ENCODE measurements at places on chromosomes 7 and 10.

DNA sequence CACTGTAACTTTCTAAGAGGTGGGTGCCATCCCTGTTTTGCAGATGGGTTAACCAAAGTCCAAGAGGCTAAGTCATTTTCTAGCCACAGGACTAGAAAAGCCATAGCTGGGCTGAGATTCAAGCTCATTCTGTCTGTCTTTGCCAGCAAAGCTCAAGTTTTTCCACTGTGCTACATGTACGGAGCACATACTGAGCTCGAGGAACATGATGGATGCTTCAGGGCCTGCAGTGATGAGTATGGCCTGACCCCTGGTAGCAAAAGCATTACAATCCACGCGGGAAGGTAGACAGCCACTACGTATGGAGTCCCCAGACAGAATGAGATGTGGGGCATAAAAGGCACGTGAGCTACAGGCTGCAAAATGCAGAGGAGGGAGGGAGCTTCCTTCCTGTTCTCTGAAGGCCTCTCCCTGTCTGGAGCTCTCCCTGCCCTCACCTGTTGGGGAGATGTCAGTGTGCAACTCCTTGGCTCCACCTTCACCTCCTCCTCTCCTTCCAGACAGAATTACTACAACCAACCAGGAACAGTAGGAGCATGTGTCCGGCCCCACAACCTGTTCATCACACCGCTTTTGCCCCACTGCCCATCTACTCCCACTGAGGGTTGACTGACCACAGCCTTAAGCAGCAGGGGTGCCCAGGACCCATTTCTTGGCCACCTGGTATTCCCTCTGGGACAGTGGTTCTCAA is 16.4 kb downstream of the ITPRIP start:
- no peak for DNase-seq

DNA sequence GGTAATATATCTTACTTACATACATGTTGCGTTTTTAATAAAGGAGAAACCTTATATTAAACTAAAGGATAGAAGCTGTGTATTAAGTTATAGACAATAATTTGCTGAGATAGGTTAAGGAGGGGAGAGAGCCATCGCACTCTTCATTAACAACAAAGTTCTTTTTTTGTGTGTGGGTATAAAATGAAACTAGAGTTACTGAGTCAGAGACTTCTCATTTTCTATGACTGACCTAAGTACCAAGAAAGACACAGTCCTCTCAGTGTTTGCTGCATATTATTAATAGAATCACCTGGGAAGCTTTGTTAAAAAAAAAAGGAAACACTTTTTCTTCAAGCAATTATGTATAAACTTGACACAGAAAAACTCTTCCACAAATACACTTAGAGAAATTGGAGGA is 31.4 kb downstream of the FEZF1 start:
- DNase-seq = no peak

DNA sequence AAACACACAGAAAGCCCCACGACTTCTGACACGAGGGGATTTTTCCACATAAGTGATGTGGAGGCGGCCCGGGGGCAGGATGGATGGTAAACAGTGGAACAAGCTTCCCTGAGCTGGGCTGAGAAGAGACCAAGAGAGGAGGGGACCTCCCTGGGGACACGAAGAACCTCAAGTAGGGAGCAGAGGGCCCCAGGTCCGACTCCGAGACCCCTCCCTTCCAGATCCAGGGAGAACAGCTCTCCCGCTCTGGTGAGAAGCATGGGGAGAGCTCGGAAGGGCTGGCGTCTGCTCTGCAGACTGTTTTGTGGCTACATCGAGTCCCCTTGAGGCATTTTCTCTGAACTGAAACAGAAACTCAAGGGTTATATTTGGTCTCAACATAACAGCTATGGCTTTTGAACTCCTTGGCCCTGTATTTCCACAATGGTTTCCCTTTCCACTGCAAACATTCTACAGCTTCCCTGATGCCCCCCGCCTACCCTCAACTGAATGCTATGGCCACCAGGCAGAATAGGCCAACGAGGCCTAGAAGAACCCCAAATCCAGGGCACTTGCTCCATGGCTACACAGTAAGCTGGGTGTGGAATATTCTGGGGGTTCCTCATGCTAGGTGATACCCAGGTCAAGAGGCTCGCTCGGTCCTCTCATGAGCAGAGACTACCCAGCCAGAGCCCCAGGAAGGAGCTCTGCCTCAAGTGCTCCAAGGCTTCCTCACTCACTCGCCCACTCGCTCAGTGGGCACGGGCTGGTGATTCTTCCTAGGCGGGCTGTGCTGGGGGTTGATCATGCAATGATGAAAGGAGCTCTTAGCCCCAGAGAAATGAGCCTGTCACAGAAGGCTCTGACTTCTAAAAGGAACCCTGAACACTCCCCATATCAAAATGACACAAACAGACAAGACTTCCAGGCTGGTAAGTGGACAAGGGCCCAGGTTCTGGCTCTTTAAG is 47.5 kb downstream of the FAM53B start:
- no peak for DNase-seq

DNA sequence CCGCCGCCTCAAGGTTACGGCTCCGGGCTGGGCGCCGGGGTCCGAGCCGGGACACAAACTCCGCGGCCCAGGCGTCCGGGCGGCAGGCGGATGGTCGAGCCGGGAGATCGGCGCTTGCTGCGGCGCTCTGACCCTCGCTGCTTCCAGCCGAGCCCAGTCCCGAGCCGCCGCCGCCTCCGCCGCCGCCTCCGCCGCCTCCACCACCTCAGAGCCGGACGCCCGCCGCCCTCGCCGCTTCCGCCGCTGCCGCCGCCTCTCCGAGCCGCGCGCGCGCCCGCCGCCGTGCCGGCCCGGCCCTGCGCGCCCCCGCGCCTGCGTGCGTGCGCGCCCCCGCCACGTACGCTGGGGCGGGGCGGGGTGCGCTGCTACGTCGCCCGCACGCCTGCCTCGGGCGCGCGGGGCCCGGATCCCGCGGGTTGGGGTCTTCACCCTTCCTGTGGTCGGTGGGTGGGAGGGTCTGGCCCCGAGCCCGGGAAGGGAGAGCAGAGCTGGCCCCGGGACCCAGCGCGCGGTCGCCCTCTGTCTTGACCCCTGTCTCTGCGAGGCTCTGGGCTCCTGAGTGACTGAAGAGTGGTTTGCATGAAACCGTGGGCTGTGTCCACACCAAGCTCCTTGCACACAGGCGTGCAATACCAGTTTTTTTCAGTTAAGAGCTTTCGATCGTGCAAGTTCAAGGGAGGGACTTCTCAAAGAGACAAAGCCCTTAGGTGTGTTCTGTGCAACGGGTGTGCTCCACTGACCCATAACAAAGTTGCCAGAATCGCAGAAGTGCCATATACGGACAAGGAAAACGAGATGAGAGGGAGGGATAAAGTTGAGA is at the start of gene SMURF1:
SMURF1 (minus strand) TSS at position 256 of the 820 bp plus-strand sequence. CDS start 328 bp downstream, outside the sequence.
- DNase-seq = peak; percentile 40

- no peak for DNase-seq
Measured at GRCh38 chr7:146366938-146367337, 250.3 kb downstream of the CNTNAP2 start.

DNA sequence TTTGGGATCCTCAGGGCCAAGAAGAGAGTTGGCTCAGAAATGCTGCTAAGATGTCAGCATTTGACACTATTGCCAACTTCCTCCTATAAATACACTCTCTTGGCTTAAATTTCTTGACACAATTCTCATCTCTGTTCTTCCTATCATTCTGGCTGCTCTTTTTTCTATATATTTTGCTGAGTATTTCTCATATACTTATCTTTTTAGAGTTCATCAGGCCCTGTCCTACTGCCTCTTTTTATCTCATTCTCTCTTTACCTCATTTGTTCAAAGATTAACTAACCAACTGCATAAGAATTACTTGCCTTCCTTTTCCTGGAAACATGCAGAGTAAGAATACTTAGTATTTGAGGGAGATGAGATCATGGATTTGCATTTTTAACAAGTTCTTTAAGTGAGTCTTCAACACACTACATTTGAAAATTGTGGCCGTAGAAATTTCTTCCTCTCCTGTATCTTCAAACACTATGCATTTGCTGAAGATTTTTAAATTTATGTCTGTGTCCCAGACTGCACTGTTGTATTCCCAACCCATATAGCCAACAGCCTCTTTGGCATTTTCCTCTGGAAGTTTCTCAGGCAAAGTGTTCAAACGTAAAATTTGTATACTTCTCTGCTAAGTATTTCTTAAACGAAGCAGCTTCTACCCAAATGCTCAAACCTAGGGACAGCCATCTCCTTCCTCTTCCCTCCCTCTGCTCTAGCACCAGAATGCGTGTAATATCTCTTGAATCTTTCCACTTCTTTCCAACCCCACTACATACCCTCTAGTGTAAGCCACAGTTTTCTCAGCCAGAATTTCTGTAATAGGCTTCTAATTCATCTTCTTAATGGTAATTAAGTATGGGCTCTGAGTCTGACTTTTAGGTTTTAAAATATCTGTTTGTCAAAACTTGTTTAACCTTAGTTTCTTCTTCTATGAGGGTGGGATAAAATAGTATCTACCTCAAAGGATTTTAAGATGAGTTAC is 35.5 kb downstream of the ARL4A start:
- no peak for DNase-seq

DNA sequence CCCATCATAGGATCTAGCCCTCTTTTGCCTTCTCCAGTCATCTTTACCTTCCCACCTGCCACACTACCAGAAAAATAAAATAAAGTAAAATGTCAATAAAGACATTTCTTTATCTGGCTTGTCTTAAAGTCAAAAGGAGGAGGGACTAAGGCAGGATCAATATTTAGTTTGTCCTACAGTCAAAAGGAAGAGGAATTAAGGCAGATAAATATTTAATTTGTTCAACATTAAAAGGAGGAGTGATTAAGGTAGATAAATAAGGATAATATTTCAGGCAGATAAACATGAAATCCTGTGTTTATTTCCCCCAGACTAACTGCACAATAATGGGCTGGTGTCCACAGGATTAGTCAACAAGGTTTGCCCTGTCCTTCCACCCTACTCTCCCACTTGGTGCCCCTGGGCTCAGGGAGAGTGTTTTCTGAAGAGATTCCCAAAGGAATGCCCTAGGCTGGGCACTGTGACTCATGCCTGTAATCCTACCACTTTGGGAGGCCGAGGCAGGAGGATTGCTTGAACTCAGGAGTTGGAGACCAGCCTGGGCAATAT is 18.3 kb upstream of the MSMB start:
- no peak for DNase-seq

- DNase-seq = no peak
Measured at GRCh38 chr10:83680470-83680891, 458.8 kb upstream of the GHITM start.

DNA sequence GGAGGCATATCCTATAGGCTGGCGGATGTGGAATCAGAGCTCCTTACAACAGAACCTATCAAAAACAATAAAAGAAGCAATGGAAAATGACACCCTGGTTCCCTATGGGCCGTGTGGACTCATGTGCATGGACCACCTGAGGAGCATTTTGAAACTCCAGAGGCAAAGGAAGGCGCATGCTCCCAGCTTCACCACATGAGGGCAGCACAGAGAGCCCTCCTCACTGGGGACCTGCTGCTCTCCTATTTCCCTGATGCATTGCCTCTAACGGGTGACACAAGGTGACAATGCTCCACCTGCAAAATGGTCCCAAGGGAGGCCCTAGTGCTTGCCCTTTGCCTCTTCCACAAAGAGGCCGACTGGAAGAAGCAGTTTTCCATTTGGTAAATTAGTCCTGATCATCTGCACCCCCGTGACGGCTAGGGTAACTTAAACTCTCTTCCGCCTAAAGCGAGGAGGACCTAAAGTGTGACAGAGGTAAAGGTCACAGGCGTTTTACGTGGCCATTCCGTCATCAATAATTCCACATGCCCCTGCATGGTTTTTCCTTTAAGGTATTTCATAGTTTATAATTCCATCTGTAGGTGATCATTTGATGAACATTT is 67.7 kb downstream of the GPAM start:
- DNase-seq = peak; percentile 32

- DNase-seq = no peak
Measured at GRCh38 chr7:71769326-71769725, 637.4 kb downstream of the GALNT17 start.

DNA sequence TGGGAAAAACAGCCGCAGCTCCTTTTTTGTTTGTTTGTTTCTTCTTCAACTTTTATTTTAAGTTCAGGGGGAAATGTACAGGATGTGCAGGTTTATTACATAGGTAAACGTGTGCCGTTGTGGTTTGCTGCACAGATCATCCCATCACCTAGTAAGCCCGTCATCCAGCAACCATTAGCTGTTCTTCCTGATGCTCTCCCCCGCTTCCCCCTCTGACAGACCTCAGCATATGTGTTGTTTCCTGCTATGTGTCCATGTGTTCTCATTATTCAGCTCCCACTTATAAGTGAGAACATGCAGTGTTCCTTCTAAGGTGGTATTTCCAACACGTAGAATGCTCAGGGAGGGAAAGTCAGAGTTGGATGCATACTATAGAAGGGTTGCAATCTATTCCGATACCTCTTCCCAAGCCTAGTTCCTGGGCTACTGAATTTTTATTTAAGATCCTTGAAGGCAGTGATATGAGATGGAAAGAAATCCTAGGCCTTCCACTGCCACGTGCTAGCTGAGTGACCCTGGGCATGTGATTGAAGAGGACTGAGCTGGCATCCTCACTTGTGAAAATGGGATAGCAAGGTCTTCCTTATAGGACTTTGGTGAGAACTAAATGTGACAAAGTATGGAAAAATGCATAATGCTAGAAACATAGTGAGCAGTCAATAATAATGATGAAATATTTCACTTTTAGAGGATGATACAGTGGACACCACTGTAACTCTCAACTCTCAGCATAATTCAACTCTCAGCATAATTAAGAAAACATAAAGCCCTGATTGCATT is 278.5 kb downstream of the REEP3 start:
- no peak for DNase-seq

- DNase-seq = no peak
Measured at GRCh38 chr10:131555406-131555805, 243.9 kb upstream of the TCERG1L start.

- no peak for DNase-seq
Measured at GRCh38 chr10:121831777-121832176, 96.1 kb downstream of the ATE1 start.

DNA sequence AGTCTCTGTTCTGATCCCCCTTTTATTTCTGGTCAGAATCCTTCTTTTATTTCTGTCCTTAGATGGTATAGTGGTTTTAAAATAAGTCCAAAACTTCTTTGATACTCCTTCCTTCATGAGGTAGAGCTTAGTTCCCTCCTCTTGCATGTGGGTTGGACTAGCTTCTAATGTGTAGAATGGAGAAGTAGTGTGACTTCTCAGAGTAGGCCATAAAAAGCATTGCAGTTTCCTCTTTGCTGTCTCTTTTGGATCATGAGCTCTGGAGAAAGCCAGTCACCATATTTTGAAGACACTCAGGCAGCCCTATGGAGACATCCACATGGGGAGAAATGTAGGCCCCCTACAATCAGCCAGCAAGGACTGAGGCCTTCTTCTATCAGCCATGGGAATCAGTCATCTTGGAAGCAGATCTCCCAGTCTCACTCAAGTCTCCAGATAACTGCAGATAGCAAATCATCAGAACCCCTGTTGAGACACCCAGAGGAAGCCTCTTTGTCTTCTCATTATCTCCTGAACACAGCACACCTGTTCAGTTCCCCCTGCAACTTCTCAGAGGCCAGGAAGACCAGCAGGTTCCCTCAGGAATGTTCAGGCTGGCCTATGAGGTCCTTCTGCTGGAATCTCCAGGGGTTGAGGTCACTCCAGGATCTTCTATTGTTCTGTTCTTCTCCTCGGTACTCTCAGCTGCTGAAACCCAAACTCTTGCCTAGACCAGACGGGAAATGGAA is 511.9 kb upstream of the ZMIZ1 start:
- no peak for DNase-seq
